Coronary artery (tissue), 2 donors: ENCODE measurements at places on chromosomes 5 and 9.

- DNase-seq: no peak
Observed at GRCh38 chr5:111004291-111004690, 67.2 kb upstream of the TSLP start.

DNA sequence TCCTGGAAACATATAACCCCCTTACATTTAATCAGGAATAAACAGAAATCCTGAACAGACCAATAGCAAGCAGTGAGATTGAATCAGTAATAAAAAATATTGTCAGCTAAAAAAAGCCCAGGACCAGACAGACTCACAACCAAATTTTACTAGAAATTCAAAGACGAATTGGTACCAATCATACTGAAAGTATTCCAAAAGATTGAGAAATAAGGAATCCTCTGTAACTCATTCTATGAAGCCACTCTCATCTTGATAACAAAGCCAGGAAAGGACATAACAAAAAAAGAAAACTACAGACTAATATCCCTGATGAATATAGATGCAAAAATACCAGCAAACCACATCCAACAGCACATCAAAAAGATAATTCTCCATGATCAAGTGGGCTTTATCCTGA is 714.0 kb downstream of the SEMA5A start:
- DNase-seq: no peak

DNA sequence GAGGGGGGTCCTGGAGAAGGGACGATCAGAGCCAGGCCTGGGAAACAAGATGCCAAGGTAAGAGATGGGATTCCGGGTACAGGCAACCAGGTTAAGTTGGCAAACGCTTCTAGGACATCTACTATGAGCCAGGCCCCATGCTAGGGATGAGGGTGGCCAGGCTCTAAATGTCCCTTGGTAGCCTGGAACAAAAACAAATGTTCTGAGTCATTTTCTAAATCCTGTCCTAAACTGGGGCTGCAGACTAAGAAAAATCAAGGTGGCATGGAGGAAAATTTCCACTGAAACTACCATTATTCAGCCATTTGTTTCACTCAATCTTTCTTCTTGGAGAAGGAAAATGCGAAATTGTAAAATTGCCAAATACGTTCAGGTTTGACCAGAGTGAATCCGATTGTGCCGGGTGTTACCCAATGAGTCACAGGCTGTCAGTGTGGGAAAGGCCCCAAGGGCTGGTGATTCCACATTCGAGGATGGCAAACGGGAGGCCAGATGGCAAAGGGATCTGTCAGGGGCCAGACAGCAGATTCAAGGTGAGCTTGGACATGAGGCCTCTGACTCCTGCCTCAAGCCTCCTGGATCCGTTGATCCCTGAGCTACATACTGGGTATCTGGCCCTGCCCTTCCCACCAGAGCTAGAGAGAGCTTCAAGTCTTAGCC is 57.6 kb downstream of the PAX5 start:
- DNase-seq: no peak

- DNase-seq: no peak
Observed at GRCh38 chr5:127700237-127700766, 2.9 kb upstream of the CCDC192 start.

DNA sequence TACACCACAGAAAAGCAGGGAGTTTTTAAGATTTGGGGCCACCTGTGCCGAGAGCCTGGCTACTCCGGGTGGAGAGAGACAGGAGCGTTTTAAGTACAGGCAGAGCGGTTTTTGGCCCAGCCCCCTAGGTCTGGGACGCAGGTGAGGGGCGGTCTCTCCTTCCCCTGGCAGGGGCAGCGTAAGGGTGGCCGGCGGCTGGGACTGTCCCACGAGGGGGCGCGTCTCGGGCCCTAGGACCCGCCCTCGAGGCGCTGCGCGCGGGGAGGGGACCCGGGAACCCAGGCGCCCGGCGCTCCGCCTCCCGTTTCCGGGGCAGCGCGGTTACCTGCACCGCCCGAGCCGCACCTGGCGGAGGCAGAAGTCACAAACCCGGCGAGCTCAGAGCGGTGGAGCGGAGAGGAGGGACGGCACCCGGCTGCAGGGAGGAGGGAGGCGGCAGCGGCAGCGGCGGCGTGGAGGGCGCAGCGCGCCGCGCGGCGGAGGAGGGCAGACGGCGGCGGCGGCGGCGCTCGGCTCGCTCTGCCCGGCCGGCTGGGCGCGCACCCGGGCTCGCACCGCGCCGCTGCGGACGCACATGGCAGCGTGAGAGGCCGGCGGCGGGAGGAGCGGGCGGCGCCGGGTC is at the start of gene WWC1:
Gene WWC1 (plus strand): TSS at position 304 of the 622 bp plus-strand sequence. CDS start 508 bp downstream, outside the sequence.
- DNase-seq: no peak

DNA sequence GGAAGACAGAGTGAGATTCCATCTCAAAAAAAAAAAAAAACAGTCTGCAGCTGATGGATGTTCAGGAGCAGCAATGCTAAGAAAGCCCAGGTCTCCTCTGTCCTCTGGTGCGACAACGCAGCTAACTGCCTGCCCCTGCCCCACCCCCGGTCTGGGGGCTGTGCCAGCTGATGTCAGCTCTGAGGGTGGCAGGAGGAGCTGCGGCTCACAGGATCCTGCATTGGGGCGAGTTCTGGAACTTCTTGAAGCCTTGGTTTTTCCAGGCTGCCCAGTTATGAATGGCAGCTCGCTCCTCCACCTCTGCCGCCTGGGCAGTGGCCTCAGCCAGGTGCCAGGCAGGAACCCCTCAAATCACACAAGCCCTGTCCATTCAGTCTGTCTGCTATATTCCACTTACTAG is 113.5 kb downstream of the ROR2 start:
- DNase-seq: no peak

DNA sequence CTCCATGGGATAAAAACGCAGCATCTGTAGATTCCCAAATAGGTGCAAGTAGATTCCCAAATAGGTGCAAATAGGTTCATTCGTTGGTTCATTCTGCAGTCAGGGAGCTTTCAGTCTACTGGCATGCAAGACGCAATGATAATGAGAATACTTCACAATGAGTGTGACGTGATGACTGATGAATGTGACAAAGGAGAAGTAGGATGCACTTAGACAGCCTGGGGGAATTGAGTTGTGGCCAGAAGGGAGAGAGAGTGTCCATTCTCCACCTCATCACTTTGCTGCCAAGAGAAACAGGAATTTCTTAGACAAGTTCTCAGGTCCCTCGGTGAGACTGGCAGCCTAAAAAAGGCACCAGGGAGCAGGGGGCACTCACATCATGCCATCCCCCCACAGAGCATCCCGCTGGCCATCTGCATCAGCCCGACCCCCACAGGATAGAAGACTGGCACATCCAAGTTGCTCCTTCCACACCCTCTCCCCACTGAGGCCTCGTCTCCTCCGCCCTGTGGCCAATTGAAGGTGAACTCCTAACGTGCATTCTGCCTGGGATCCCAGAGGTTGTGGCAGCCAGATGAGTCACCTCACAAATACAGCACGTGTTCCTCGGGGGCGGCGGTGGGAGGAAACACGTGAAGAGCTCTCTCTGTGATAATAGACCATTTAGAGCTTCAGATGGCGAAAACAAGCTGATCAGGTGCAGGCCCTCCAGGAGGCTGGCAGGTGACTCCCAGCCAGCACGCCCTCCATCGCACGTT is 19.9 kb upstream of the KCNIP1 start:
- peak; percentile 49 for DNase-seq

GRCh38 chr9:744046-744712 is 97.3 kb upstream of the DMRT1 start:
- DNase-seq: no peak

DNA sequence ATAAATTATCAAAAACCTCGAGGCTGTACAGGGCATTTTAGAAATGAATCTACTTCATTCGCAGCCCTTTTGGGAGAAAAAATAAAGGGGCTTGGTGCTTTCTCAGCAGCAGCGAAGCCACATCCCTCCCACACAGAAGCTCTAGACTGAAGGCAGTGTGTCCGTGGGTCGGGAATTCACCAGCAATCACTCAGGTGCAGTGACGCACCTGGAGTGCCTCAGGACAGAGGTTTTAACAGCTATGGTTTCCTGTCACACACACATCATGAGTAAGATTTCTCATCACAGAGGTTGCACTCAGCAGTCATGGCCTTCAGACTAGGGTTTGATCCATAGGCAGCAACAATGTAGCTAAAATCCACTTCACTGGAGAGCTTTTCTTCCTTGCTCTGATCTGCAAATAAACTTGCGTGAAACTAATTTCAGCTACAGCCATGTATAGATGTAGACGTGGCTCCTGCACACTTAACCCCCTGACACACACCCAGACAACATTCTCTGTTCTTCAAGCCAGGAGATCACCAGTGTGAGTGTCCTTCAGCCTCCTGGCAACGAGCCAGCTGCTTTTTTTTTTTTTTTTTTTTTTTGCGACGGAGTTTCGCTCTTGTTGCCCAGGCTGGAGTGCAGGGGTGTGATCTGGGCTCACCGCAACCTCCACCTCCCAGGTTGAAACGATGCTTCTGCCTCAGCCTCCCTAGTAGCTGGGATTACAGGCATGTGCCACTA is 34.8 kb downstream of the DYNC2I2 start:
- DNase-seq: no peak

- no peak for DNase-seq
Observed at GRCh38 chr5:134692722-134693121, 44.1 kb downstream of the SEC24A start.

DNA sequence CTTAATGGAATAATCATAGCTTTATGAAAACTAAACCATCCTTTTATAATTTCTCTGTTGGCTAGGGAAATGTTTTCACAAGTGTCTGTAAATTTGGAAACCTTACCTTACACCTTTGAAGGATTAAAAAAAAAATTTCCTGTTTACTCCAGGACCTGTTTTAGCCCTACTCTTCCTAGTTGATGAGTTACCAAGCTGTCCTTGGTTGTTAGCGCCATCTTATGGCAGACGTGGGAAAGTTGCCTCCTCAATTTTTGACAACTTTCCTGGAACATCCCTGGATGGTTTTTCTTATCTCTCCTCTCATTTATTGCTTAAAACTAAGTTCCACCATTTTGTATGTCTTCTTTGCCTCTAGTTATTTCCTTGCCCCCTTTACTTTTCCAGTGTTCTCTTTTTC is 25.7 kb downstream of the ZSWIM6 start:
- no peak for DNase-seq

DNA sequence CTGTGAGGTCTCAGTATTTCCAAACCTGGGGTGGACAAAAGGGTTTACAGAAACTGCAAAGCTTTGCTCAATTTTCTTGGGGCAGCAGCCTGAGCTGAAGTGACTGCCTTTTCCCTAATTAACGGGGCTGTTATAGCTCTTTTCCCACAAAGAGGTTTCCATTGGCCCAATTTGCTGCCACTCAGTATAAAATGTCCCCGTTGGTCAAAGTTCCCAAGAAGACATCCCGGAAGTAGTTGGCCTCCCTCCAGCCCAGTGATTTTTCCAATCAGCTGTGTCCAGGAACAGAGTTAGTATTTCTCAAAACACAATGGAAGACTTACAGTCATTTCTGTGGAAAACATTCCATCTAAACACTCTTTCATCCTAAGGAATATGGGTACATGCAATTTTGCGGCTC is 643.6 kb downstream of the ACTL7B start:
- DNase-seq: no peak

- DNase-seq: no peak
Observed at GRCh38 chr9:97980479-97980803, 2.7 kb upstream of the ANP32B start.

DNA sequence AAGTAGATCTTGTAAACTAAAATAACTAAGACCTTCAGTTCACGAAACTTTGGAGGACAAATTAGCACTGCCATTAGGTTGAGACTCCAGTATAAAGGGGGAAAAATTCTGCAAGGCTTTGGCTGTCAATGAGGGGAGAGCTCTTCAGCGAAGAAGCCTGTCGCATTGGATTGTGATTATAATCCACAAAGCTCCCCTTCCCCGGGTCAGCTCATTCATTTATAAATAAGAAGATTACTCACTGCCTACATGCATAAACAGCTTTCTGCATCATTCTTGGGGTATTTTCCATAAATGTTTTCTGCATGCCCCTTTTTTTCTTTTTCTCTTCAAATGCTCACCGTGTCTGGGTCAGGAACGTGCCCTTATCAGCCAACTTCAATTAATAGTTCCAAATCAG is 196.7 kb downstream of the EBF1 start:
- no peak for DNase-seq

- DNase-seq: no peak
Observed at GRCh38 chr5:141753971-141754713, 72.1 kb upstream of the ARAP3 start.

- DNase-seq: no peak
Observed at GRCh38 chr5:128844354-128844923, 120.8 kb upstream of the SLC27A6 start.

DNA sequence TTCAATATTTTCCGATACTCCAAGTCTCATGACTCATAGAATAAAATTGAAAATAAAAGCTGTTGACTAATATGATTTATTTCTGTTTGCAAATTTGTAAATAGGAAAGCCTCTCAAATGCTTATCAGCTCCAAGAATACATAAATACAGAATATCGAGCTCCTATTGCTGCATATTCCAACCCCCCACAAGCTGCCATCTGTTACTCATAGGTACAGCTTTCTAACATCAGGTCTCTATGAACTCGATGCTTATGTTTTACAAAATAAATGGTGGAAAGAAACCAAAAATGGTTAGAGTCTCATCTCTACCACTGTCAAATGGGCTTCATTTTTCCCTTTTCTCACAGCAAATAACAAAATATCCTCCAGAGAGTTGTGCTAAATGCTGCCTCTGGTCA is 631.6 kb upstream of the CDH18 start:
- no peak for DNase-seq

DNA sequence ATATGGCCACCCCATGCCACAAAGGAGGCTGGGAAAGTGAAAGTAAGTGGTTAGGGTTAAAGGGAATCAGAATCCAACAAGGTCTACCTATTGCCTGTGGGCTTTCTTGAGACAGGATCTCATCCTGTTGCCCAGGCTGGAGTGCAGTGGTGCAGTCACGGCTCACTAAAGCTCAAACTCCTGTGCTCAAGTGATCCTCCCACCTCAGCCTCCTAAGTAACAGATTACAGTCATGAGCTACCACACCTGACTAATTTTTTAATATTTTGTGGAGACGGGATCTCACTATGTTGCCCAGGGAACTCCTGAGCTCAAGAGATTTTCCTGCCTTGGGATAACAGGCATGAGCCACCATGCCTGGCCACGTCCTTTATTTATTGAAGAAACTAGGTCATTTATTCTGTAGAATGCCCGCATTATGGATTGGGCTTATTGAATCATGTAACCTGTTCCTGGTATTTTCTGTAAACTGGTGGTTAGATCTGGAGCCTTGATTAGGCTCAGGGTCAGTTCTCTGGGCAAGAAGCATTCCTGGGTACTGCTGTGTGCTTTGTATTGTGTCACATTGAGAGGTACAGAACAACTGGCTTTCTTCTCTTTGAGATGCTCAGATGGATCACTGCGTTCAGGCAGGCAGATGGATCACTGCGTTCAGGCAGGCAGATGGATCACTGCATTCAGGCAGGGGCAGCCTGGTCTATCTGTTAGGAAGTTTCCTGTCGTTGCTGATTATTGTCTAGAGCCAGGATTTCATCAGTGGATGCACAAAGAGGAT is 41.6 kb downstream of the ERGIC1 start:
- DNase-seq: no peak

- DNase-seq: no peak
Observed at GRCh38 chr5:143539742-143540141, 136.3 kb upstream of the NR3C1 start.
